ENCODE measurements at places on chromosomes 13 and 19.

GRCh38 chr13:75704194-75704926, 68.2 kb downstream of the LMO7 start:
- H3K36me3 ChIP-seq: no peaks in the 10 kb centered on the region
- no peaks in the 10 kb centered on the region for H3K27me3 ChIP-seq

GRCh38 chr13:75038393-75039113, 443.4 kb downstream of the TBC1D4 start:
- H3K4me1 ChIP-seq: no peaks in the 10 kb centered on the region
- DNase-seq: no peak
- H3K4me3 ChIP-seq: no peak overlapping the region
- H3K36me3 ChIP-seq: no peaks in the 10 kb centered on the region
- no peaks in the 10 kb centered on the region for H3K27me3 ChIP-seq

DNA sequence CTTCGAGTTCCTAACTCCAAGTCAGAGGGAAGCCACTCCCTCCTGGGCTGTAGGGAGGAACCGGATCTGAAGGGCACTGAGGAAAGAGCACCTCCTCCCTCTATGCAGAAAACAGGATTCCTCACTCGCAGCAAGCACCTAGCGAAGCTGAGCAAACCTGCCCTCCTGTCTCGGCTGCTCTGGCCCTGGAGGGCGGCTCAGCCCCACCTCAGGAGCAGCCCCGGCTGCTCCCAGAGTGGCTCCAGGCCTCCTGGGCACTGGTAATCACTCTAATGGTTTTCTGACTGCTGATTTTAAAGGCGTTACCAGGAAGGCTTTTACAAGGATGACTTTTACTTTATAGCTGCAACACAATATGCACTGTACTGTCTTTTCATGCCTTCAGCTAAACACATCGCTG, 312.5 kb downstream of the TEX29 start:
- H3K4me1 ChIP-seq: no peaks in the 10 kb centered on the region
- no peaks in the 10 kb centered on the region for H3K36me3 ChIP-seq
- H3K27me3 ChIP-seq: no peaks in the 10 kb centered on the region
- no peak overlapping the region for H3K4me3 ChIP-seq
- H3K27ac ChIP-seq: no peak overlapping the region
- DNase-seq: no peak

- no peaks in the 10 kb centered on the region for H3K4me1 ChIP-seq
- no peak overlapping the region for H3K4me3 ChIP-seq
- no peaks in the 10 kb centered on the region for H3K27me3 ChIP-seq
- no peak overlapping the region for H3K27ac ChIP-seq
- no peak for DNase-seq
Measured at GRCh38 chr13:92716749-92717148, 509.9 kb upstream of the GPC6 start.

DNA sequence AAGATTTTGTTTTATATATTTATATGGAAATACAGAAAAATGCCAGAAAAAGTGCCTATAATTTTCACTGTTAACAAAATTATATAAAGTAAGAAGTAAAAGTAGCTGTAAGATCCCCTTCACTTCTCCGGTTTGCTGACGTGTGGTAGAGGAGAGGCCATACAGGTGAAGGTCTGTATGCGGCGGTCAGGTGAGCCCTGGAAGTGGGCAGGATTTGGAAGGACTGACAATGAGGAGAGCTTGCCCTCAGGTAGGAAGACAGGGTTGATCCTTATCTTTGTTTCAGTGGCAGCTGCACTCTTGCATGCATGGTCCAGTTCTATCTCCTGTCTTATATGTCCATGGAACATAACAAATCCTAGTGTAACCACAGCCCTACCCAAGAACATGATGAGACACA, 16.9 kb upstream of the TFDP1 start:
- H3K4me1 ChIP-seq: no peaks in the 10 kb centered on the region
- H3K27me3 ChIP-seq: no peaks in the 10 kb centered on the region
- H3K27ac ChIP-seq: no peak overlapping the region
- H3K4me3 ChIP-seq: no peak overlapping the region

GRCh38 chr19:6935069-6935468, 47.7 kb downstream of the ADGRE1 start:
- H3K4me3 ChIP-seq: no peak overlapping the region
- no peaks in the 10 kb centered on the region for H3K4me1 ChIP-seq
- DNase-seq: no peak

- no peak overlapping the region for H3K27ac ChIP-seq
- DNase-seq: no peak
- H3K36me3 ChIP-seq: no peaks in the 10 kb centered on the region
- no peaks in the 10 kb centered on the region for H3K4me1 ChIP-seq
Measured at GRCh38 chr19:13399746-13400145, 106.5 kb downstream of the CACNA1A start.

DNA sequence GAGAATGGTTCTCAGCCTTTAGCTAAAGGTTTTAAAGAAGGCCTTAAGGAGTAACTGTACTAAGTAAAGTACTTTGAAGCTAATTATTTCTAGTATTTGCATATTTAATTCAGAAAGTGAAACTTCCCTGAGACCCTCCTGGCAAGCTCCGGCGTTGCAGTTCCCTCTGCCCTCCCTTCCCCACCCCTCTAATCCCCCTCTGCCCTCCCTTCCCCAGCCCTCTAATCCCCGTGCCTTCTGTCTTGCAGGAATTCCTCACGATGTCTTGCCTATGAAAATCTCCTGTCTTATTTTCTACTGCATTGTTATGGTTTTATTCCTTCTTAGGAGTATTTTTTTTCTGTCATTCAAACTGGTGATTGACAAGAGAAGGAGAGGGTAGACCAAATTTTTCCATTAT, 236.9 kb downstream of the COL4A1 start:
- H3K27me3 ChIP-seq: no peaks in the 10 kb centered on the region
- DNase-seq: no peak
- H3K4me1 ChIP-seq: no peaks in the 10 kb centered on the region

GRCh38 chr13:24922387-24922744, 158.4 kb downstream of the RNF17 start:
- peak overlapping the region; percentile 76 for H3K27ac ChIP-seq
- H3K4me3 ChIP-seq: peak overlapping the region; percentile 70
- DNase-seq: peak; percentile 49

Measured in testis (tissue), 5 donors.